ENCODE measurements at places on chromosomes 12 and 14.

- no peak for DNase-seq
Observed at GRCh38 chr12:54565986-54566544, 16.7 kb downstream of the PDE1B start.

GRCh38 chr14:23069413-23069806 is 12.1 kb upstream of the CDH24 start:
- no peak for DNase-seq

GRCh38 chr14:85604714-85605113 is 74.8 kb downstream of the FLRT2 start:
- DNase-seq = no peak

- DNase-seq = no peak
Observed at GRCh38 chr14:102737402-102738372, 39.6 kb upstream of the TRAF3 start.

GRCh38 chr12:108375986-108376663 is 37.0 kb upstream of the CMKLR1 start:
- DNase-seq = no peak

DNA sequence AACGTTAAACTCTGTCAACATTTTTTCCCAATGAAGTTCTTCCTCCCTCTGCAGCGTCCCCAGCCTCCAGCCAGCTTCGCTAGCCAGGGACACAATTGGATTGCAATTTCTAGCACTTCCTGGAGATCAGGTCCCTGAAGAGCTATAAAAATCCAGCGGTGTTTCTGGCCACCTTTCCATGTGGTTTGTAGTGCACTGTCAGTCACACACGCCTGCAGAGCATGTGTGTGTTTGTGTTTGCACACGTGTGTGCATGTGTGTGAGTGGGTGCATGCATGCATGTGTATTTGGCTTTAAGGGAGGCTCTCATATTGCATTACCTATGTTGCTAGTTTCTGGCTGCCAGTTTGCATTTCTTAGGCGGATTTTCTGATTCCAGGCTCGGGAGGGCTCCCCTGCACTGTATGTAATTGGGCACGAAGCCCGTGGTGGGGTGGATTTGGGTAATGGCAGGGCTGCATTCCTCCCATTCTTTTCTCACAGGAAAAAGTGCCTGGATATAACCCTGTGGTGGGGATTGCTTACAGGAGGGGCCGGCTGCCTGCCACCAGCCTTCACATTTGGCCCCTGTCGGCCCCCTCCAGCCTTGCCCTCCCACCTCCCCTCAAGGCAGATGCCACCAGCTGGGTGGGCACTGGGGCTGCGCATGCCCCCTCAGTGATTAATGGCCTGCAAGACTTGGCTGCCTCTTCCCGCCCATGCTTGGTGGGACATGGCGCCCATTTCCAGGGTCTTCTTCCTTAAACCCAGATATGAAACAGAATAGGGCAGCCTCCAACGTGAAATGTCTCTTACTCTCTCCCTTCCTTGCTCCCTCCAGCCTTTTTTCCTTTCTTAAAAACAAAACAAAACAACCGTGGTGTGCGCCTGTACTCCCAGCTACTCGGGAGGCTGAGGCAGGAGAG is 74.0 kb downstream of the TSPAN9 start:
- DNase-seq = no peak

- no peak for DNase-seq
Observed at GRCh38 chr14:22478247-22478646, 110.8 kb downstream of the DAD1 start.

DNA sequence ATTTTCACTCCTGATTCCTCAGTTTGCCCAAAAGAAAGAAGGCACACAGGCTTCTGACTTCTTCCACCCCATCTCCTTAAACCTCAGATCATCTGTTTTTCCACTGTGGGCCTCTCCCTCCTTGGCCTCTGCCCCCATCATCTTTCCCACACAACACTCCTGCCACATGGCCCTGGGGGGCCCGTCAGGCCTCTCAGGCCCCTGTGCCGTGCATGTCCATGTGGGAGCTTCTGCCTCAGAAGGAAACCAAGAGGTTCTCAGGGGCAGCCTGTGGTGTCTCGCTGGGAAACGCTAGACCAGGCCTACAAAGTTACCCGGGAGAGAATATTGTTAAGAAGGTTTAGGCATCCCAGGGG is 8.0 kb downstream of the KLHL33 start:
- no peak for DNase-seq

GRCh38 chr14:76768671-76769500 is 7.6 kb downstream of the VASH1 start:
- DNase-seq = no peak

DNA sequence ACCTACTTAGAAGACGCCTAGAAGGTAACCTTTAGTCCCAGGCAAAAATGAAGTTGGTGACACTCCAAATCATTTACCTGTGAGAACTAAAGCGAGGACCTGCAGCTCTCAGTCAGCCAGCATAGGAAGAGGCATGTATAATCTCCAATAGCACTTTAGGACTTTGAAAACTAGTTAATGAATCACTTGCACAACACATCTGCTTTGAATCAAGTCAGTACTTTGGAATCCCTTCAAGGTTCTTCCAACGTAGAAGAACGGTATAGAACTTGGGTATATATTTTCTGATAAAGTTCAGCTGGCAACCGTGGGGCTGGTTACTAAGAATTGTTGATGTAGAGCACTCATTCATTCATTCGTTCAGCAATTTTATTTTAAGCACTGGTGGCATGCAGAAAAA is 251.9 kb downstream of the TMEM132D start:
- no peak for DNase-seq
